ENCODE measurements at places on chromosomes 12 and 14. TPM values are rescaled to one million over a fixed set of nuclear protein-coding genes. Genes with fewer than 3 reads are reported as not detected.

- peaks cover 9% of the 10 kb centered on the region for H3K4me1 ChIP-seq
- no peak for DNase-seq
- no peak overlapping the region for H3K27ac ChIP-seq
Measured at GRCh38 chr14:76719666-76720065, 41.6 kb upstream of the VASH1 start.

- H3K4me3 ChIP-seq: no peak overlapping the region
- no peak overlapping the region for H3K27ac ChIP-seq
- no peak for DNase-seq
- H3K27me3 ChIP-seq: no peaks in the 10 kb centered on the region
Measured at GRCh38 chr14:33978892-33979612, 28.2 kb upstream of the EGLN3 start.

- H3K27ac ChIP-seq: no peak overlapping the region
- no peak for DNase-seq
- no peaks in the 10 kb centered on the region for H3K27me3 ChIP-seq
- H3K36me3 ChIP-seq: no peaks in the 10 kb centered on the region
- H3K4me1 ChIP-seq: no peaks in the 10 kb centered on the region
Measured at GRCh38 chr12:68789144-68789878, 18.7 kb upstream of the MDM2 start.

DNA sequence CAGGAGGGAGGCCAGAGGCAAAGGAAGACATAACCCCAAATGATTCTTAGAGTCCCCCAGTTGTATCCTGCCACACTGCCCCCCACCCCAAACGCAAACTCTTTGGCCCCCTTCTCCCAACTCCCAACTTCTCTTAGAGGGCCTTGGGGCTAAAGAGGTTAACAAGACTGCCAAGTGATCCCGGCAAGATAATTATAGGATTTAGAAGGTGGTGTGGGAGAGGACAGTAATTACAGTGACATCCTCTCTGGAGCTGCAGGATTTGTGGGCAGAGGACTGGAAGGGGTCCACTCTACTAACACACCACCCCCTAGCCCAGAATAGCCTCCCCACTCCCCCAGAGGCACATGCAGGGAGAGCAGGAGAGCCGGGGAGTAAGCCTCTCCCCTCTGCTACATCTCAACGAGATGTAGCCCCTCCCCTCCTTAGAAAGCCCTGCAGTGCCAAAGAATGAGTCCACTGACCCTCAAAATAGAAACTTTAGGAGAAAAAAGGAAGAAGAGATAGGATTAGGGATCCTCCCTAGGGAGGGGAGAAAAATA is 5.3 kb upstream of the GDF11 start:
- H3K27me3 ChIP-seq: no peaks in the 10 kb centered on the region
- H3K4me3 ChIP-seq: no peak overlapping the region
- H3K4me1 ChIP-seq: peaks cover 30% of the 10 kb centered on the region
- DNase-seq: no peak
- peak overlapping the region; percentile 83 for H3K27ac ChIP-seq
- no peaks in the 10 kb centered on the region for H3K36me3 ChIP-seq

DNA sequence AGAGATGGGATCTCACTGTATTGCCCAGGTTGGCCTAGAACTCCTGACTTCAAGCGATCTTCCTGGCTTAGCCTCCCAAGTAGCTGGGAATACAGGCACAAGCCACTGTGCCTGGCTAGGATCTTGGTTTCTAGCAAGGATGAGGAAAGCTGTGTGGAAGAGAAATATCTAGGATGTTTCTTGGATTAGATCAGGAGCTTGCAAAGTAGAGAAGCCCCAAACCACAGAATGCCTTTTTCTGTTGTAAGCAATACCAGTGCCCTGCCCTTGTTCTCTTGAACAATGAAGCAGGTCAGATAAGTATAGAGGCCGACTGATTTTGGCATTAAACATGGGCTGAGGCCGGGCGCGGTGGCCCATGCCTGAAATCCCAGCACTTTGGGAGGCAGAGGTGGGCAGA is 44.3 kb upstream of the STRN3 start:
- no peaks in the 10 kb centered on the region for H3K27me3 ChIP-seq
- peaks cover 26% of the 10 kb centered on the region for H3K36me3 ChIP-seq
- DNase-seq: no peak
- no peak overlapping the region for H3K27ac ChIP-seq

Gene LUM
- not detected for total RNA-seq

Gene CPNE6
- not detected for total RNA-seq

Gene FAM90A1
- 0.30 TPM for total RNA-seq

Gene OR4E2
- total RNA-seq: not detected
